Liver (tissue), 10 donors: ENCODE measurements at places on chromosomes 13 and 19.

GRCh38 chr13:111095031-111095840, 19.9 kb upstream of the ARHGEF7 start:
- DNase-seq, result no peak

DNA sequence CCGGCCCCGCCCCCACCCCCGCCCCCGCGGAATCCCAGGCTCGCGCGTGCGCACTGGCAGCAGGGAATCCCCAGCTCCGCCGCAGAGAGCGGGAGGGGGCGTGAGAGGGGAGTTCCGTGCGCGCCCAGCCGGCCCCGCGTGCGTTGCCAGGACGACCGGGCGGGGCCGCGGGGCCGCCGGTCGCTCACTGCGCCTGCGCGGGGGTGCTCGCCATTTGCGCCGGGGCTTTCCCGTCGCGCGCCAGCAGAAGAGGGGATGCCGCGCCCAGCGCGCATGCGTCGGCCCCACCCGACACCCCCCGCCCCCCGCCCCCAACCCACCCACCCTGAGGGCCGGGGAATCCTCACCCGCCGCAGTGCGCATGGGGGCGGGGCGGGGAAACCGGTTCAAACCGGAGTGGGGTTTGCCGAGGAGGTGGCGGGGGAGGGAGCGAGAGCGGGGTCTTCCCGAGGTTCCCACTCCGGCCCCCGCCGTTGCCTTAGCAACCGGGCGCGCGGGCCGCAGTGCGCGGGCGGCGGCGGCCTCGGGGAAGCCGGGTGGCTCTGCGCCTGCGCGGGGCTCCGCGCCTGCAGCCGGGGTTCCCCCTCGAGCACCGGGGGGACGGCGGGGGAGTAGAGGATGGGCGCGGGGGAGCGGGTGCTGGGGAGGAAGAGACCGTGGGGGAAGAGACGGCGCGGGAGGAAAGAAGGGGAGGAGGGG, 15.1 kb downstream of the CCDC124 start:
- DNase-seq, result peak; percentile 89

GRCh38 chr19:41845001-41845050, at the start of gene DMRTC2:
Gene DMRTC2 (plus strand): TSS chr19:41845042. CDS start chr19:41847429, 2,387 bp downstream.
- no peak for DNase-seq

- DNase-seq, result no peak
Measured at GRCh38 chr19:33691030-33691427, 69.3 kb downstream of the CHST8 start.

DNA sequence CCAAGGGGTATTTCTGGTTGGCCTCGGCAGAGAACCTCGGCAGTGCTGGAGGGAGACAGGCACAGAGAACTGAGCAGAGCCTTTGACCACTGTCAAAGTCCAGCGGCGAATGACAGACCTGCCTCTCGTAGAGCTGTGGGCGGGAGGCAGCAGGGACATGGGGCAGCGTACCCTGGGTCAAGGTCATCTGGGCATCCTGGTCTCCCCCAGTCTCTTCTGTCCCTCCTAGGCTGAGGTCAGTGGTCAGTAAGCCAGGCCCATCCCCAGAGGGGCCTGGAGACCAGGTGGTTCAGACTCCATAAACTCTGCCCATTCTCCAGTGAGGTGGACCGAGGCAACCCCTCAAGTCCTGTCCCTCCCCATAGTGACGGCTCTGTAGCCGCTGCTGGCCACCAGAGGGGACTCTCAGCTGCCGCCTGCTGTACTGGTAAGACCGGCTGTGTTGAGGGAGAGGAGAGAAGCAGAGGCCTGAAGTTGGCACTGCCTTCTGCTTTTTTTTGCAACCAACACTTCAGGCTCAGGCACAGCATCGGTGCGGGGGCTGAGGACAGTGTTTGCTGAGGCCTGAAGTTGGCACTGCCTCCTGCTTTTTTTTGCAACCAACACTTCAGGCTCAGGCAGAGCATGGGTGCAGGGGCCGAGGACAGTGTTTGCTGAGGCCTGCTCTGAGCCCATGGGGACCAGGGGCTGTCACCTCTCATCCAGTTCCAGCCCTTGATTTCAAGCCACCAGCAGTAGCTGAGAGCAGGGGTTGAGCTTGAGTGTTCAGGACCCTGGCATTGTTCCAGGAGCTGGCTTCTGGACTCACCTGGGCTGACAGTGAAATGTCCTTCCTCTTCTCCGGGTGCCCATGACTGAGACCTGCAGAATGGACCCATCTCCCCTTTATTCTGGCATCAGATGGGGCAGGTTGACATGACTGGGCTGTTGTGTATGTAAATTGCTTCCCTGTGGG, at the start of gene PGLYRP2:
TSS of gene PGLYRP2 (minus strand) at position 111 of the 955 bp plus-strand sequence. CDS start 130 bp downstream, outside the sequence.
- DNase-seq, result peak; percentile 61

DNA sequence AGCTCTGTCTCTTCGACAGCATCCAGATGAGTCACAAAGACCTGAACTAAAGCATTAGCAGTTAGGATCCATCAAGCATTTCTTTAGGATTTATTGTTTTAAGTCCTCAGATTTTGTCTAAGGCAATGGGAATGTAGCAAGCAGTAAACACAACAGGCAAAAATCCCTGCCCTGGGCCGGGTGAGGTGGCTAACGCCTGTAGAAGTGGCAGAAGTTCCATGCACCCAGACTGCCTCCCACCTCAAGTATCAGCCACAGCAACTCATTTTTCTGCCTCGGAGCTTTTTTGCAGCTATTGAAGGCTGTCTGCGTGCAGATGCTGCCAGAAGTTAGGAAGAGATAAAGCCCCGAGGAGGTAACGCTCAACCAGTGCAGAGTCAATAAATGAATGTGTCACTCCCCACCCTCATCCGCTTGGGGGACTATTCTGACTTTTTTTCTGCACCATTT, 47.1 kb upstream of the MRI1 start:
- no peak for DNase-seq
